ENCODE measurements at places on chromosomes 2 and 18.

- DNase-seq = no peak
These were observed 267.6 kb downstream of the SRBD1 start for GRCh38 chr2:45343251-45344017.

GRCh38 chr2:17263570-17263968 lies 254.7 kb downstream of the RAD51AP2 start:
- no peak for DNase-seq

DNA sequence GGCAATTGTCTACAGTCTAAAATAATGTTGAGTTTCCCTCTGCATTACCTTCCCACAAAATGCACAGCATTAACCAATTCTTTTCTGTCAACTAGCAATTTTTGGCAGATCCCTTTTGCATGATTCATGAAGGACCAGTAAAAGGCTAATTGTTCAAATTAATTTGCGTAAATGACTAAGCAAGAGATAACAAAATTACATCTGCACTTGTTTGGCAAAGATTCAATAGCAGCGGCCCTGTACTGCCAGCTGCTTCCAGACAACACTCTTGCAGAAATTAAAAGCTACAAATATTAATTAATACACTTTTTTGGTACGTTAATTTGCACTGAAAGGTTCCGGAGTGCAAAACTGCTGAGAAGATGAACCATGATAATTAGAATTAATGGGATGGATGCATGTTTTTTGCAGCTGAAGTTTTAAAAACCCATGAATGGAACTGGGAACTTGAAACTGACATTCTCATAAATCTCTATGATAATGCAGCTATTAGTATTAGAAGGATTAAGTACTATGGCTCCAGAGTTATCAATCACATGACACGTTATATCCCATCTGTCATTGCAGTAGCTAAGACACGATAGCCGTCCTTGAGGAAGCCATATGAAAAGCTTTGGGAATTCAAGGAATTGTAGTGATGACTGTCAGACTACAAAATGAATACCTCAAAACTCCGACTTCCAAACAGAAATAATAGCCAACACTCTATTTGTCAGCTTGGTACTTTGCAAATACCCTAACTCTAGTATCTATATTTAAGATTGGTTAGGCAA lies 1268.3 kb upstream of the ACVR2A start:
- DNase-seq = no peak

- no peak for DNase-seq
These were observed 132.8 kb upstream of the IL1R2 start for GRCh38 chr2:101858910-101859309.

DNA sequence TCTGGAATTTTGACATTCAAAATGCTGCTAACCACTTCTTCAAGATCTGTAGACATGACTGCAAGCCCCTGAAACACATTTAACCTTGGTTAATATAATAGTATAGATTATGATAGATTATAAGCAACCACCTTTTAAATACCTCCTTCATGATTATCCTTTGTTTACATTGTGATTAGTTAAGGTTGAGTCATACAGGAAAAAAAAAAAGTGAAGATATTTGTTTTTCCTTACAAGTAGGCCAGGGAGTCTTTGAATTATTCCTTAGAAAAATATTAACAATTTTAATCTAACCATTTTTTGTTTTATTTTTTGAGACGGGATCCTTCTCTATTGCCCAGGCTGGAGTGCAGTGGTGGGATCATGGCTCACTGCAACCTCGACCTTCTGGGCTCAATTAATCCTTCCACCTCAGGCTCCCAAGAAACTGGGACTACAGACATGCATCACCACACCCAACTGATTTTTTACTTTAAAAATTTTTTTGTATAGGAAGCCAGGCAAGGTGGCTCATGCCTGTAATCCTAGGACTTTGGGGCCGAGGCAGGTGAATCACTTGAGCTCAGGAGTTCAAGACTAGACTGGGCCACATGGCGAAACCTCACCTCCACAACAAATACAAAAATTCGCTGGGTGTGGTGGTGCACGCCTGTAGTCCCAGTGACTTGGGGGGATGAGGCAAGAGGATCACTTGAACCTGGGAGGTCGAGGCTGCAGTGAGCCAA lies 99.4 kb downstream of the SLC39A10 start:
- no peak for DNase-seq

- DNase-seq = no peak
These were observed 37.8 kb upstream of the OTOF start for GRCh38 chr2:26515771-26516170.

- no peak for DNase-seq
These were observed 610.2 kb upstream of the SYT4 start for GRCh38 chr18:43887491-43887890.

- DNase-seq = no peak
These were observed 128.5 kb upstream of the RAB12 start for GRCh38 chr18:8480506-8481328.

DNA sequence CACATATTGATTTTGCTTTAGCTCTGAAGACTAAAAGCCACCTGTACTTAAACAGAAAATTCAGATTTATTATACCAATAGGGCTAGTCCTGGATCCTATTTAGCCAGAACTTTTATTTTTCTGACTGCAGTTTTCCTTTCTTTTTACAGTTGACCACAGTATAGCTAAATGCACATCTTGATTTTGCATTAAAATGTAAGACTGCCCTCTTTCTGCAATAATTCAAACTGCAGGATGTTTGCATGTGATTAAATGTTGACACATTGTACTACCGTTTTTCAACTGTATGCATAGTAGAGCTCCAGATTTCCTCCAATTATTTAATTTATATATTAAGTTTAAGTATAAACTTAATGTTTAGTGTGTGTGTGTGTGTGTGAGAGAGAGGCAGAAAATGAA lies 1262.9 kb downstream of the SUCLG1 start:
- no peak for DNase-seq

DNA sequence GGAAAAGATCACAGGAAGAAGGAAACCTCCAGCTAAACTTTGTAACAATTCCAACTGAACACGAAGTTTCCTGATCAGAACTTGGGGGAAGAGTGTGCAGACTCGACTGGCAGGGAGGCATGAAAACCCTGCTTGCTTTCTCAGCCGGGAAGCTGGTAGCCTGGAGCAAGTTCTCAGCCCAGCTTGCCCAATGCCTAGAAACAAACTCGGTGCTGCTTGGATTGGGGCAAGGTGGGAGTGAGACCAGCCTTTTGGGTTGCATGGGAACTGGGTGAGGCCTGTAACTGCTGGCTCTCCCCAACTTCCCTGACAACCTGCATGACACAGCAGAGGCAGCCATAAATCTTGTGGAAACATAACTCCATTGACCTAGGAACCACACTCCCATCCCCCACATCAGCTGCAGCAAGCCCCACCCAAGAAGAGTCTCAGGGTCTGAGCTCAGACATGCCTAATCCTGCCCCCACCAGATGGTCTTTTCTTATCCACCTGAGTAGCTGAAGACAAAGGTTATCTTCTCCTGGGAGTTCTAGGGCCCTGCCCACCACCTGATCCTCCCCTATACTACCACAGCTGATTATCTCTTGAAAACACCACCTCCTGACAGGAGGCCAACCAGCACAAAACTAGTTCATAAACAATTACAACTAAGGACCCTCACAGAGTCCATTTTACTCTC lies 1859.7 kb upstream of the CELF4 start:
- no peak for DNase-seq

DNA sequence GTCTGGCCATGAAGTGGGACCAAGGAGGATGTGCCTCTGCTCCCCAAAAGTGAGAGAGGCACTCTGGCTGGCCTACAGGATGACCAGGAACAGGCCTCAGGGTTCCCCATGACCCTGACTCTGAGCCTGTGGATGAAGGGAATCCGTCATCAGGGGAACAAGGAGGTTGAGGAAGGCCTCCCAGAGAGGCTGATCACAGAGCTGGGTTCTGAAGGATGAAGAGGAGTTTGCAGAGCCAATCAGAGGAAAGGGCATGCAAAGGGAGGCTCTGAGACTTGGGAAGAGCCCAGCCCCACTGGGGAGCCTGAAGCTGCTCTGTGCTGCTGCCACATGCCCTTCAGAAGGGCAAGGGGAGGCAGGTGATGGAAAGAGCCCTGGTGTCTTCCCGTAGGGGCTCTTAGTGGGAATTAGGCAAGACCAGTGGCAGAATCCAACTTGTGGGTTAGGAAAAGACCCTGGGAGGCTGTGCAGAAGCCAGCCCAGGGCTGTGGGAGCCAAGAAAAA lies 141.3 kb upstream of the ID2 start:
- no peak for DNase-seq

DNA sequence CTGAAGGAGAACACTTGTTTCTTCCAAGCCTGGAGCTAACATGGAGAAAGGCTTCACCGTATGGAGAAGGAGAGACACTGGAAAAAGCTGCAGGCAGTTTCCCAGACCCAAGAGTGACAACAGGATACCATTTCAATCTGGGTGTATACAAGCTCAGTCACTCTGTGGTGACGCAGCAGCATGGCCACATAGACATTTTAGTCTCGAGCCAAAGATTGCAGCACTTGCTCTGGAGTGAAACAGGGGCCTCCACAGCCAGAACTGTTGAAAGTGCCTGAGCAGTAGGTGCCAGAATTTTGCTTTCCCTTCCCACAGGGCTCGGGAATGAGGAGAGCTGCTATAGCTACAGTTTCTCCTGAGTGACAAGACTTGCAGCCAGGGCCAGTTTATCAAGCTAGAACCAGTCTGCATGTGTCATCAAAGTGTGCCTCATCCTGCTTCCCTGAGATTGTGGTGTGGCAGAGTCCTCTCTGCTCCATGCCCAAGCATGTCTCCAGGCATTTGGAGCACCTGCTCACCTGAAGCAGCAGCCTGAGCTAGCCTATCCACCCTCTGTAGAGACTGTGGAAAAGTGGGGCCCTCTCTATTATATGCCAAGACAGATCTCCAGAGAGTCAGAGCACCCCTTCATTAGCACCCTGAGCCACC lies 234.6 kb upstream of the CDH19 start:
- DNase-seq = no peak

GRCh38 chr2:11365096-11365879 lies 20.9 kb upstream of the ROCK2 start:
- no peak for DNase-seq

GRCh38 chr2:161353543-161353942 lies 45.3 kb downstream of the PSMD14 start:
- DNase-seq = no peak

DNA sequence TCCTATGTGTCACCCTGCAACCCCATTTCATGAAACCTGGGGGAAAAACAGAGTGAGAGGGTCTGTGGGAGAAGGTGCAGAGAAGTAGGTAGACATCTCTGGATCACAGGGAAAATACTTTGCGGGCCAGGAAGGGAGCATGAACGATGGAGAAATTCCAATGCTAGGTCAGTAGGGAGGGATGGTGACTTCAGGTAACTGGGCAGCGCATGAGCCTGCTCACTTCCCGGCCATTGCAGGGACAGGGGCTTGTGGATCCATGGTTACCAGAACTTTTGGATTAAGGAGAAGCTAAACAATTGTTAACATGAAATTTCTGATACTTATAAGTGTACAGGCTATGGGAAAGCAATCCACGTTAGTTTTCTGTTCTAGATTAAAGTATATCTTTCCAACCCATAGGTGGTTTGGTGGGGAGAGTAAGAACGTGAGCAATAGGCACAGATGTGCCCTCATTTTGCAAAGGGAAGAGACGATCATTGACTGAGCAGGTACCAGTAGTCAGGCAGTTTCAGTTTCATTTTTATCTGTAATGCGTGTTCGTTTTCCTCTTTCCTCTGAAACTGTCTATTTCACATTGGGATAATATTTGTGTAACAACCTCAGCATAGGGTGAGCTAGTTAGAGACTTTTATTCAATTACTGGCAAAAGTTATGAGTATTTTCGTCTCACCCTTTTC lies 65.0 kb downstream of the NYAP2 start:
- DNase-seq = no peak

DNA sequence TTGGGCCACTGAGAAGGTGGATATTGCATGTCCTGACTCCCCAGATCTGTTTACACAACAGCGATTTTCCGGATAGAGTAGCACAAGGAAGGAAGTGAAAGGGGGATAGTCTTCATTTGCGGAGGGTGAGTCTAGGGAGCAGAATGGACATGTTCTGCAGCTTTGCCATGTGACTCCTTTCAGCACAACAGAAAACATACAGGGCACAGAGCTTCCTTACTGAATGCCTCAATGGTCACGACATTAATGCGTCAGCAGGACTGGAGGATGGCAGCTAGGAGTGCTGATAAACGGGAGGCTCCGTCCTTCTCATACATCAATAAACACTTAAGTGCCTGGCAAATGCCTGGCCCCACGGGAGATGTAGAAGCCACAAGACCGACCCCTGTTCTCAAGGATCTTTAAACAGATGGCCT lies 163.0 kb downstream of the FAM210A start:
- DNase-seq = no peak

- DNase-seq = no peak
These were observed 499.3 kb upstream of the SMIM21 start for GRCh38 chr18:75926811-75927210.

DNA sequence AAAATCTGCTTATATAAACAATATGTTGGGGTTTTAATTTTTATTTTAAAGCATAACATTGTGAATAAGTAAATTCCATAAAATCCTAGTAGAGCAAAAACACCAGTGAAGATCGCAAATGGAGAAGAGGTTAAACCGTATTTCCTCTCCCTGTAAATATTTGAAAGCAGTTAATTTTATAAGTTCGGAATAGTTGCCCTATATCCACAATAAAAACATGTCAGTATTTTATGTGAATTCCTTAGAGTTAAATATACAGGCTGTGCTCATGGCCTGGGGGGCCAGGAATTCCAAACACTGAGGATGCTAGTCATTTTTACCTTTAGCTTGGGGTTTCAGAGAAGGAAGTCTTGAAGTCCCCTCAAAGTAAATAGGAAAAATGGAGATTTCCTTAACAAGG lies 135.0 kb downstream of the FIGN start:
- DNase-seq = no peak

- DNase-seq = no peak
These were observed 114.0 kb downstream of the LYPD6B start for GRCh38 chr2:149152469-149152953.

- no peak for DNase-seq
These were observed 194.9 kb downstream of the CTIF start for GRCh38 chr18:48733643-48734253.

GRCh38 chr2:126877861-126878565 lies 20.7 kb upstream of the TEX51 start:
- no peak for DNase-seq

Measured in T-helper 22 cell (primary cell).